ENCODE measurements at places on chromosomes 6 and 20.

DNA sequence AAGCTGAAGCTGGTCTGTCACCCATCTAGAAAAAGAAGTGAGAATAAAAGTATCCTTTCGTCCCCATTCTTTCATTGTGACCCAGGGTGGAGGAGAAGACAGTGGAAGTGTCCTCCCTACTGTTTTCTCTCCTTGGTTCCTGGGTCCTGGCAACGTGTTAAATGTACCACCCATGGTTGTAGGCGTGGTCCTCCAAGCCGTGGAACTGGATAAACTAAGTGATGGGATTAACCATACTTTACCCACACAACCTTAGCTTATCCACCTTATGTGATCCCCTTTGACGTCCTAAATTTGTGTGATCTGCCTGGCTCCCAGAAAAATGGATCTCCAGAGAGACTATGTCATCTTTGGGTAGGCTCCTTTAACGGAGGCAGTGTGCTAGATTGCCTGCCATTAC, 47.4 kb downstream of the HLA-DPB1 start:
- DNase-seq: no peak

GRCh38 chr20:730005-730404, 38.3 kb downstream of the SLC52A3 start:
- DNase-seq: no peak

- no peak for DNase-seq
These were observed 12.7 kb downstream of the GCLC start for GRCh38 chr6:53532061-53532797.

DNA sequence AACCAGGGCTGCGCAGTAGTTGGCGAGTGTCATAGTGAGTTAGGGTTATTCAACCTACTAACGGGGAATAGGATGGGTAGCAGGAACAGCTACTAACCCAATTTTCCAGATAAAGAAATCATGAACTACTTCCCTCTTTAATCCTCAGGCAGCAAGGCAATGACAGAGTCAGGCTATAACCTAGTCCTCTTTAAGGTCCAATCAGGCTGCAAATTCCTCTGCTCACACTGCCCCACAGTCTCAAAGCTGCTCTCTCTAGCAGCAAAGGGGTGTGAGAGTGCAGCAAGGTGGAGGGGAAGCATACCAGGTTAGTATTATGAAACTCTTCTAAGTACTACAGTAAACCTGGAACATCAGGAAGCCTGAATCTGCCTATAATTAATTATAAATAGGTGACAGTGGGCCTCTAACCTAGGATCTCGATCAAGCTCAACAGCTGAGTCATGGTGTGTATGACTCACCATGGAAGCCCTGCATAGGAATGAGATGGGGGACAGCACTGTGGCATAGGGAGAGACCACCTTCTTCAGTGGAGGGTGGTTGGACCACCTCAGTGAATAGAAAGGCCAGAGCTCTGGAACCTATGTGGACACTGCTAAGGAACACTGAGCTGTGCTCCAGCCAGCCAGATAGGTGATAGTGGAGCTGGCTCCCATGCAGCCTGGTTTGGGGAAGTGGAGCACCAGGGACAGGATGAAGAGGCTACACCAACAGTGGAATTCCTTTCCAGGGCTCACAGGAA, 7.9 kb downstream of the PEX6 start:
- no peak for DNase-seq

DNA sequence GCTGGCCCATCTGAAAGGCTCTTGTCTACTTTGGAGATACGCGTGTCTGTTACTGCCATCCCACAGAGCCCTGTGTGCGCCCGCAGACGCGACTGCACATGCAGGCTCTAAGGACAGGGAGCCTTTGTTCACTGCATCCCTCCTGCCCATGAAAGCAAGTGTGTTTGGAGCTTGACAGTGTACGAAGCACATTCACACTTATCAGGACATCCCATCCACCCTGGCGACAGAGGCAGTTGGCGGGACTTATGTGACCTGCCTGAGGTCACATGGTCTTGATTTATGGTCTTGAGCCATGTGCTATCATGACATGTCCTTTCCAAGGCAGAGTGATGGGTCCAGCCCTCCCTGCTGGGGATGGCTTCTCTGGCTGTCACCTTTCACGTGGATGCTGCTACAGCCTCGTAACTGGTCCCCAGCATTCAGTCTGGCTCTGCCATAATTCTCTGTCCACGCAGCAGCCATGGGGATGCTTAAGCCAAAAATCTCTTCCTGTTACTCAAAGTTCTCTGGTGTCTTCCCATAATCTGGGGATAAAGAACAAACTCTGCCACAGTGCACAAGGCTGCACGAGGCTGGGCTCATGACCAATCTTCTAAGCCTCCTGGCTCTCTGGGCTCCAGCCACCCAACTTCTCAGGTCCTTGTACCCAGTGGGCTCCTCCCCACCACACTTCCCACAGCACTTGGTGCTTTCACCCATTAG, 36.3 kb upstream of the FAM83D start:
- DNase-seq: no peak

GRCh38 chr20:57688295-57688694, 21.5 kb downstream of the PMEPA1 start:
- DNase-seq: no peak

DNA sequence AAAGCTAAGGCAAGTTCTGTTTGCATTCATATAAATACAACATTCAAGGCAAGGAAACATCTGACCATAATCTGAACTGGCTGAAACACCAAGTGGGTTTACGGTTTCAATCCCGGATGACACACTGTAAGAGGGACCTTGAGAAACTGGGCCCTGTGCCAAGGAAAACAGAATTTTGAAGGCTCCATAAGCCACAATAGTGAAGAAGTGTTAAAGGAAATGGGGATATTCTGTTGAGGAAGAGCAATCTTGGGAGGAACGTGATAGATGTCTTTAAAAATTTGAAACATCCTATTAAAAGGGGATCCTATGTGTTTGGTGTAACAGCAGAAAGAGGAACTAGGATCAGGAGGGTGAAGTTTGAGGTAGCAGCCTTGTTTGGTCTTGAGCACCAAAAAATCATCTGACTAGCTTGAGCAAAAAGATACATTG, 82.4 kb upstream of the TAB2 start:
- no peak for DNase-seq

- no peak for DNase-seq
These were observed 90.8 kb downstream of the ZNF217 start for GRCh38 chr20:53502820-53503219.

DNA sequence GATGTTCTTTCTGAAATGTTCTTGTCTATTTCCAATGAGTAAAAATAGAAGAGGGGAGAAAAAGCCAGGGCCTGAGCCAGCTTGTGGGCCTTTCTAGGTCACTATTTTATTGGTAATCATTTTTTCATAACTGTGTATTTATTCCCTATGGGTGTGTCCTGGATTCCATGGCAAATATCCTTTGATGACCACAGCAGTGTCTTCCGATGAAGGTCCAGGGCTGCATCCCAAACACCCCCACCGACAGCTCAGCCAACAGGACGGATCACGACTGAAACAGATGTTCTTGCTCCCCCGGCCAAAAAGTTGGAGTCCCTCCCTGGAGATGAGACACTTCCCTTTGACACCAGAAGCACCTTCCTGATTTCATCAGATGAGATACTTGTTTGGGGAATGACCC, 105.4 kb upstream of the PLEKHG1 start:
- no peak for DNase-seq

- peak; percentile 72 for DNase-seq
These were observed 71.4 kb upstream of the TULP1 start for GRCh38 chr6:35583893-35584688.

- no peak for DNase-seq
These were observed 174.3 kb upstream of the ID4 start for GRCh38 chr6:19662911-19663310.

DNA sequence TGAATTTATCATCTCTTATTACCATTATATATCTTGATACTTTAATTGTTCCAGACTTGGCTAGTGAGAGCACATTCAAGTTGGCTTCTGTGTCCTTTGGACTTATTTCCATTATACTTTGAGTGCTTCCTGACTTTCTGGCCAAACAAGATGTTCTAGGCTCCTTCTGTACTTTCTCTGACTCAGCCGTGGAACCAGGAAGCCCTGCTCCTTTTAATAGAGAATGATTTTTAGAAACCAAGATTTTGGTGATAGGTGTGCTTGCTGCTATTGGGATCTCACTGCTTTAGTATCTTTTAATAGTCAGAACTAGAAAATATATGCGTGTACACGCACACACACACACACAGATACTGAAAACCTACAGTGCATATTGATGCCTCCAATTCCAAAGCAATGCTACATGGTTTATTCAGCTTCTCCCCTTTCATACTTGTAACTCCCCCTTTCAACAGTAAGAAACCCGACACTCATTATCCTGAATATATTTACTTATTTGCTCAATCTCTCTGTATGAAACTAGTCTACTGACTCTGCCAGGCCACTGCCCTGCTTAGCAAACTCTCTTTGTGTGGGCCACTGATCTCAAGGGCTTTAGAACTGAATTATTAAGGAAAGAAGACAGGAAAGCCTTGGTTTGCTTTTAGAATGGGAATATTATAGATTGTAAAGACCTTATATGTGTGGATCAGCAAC, 42.7 kb upstream of the EZR start:
- DNase-seq: no peak

GRCh38 chr20:58850693-58851174, at the start of gene GNAS-AS1:
GNAS-AS1 (minus strand) TSS chr20:58850902.
- DNase-seq: peak; percentile 89

GRCh38 chr6:159062564-159062945, 17.8 kb upstream of the TAGAP start:
- DNase-seq: peak; percentile 76

DNA sequence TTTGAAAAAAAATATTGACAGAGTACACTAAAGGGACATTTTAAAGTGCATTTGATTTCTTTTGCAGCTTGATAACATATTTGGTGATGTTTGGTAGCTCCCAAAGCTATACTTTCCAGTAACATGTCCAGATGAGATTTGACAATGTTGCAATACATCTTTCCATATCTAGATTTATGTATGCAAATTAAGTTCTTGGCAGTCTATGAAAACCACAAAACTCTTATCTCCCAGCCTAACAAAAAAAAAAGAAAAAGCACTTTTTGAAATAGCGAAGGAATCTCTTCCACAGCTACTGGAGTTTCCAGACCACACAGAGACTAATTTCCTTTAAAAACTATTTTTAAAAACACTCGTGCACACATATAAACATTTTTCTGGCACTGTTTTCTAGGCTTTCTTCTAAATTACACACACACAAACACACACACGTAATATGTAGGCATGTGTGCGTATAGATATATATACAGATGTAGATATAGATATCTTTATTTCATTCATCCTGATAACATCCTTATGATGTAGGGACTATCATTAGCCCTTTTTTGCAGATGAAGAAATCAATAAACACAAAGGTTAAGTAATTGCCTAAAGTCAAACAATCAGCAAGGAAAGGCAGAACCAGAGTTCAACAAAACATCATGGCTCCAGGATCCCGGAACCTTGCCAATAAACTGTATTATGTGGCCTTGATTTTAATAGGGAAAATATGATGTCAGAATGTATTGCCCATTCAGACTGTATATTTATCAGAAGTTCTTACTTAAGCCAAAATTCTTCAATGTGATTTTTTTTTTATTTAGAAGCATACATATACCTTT, 93.3 kb downstream of the ADGRB3 start:
- no peak for DNase-seq

DNA sequence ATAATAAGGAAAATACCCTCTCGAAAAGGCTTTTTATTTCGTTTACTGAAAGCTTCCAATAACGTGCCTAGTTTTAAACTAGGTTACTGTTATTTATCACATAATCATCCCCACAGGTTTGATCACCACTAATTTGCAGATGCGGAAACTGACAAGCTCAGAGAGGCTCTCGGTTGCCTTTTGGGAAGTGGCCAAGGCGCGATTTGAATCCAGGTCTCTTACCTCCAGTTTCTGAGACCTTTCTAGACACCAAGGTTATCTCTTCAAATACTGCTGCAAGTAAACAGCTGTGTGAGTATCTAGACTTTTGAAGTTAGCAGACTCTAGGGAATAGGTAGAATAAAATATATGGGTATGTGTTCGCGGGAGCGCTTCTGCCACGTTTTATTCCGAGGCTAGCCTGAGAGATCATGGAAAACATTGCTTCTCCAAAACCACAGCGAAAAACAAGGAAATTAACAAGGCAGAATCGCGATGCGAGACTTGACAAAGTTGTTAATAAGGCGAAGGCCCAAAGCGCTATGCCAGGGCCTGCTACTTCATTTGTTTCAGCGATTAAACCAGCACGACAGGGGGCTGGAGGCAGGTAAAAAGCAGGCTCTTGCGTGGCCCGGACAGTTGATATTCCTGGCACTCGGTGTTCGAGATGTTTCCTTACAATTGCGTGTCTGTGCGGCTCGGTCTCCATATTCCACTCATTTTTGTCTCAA, 1.8 kb upstream of the JARID2 start:
- DNase-seq: no peak

DNA sequence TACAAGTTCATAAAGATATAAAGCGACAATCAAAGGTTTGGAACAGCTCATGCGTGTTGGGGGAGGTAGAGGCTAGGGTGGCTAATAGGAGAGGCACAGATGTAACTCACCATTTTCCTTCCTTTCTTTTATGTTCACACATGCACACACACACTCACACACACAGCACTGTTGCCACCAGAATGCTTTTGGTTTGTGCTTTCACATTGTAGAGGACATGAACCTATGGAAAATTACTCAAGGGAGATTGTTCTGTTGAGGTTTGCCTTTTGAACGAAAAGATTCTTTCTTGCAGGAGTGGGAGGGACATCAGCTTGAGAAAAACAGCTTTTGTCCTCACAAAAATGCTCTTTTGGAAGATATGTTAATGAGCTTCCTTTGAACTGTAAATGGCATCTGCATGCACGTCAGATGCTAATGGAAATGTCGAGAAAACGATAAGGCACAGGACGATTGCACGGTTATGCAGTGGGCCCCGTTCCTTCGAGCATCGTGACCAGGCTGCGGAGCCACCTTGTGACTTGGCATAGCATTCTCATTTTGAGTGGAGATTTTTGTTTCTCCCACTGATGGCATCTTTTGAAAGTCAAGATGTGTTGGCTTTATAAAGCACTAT, 724.1 kb downstream of the KIF16B start:
- no peak for DNase-seq

DNA sequence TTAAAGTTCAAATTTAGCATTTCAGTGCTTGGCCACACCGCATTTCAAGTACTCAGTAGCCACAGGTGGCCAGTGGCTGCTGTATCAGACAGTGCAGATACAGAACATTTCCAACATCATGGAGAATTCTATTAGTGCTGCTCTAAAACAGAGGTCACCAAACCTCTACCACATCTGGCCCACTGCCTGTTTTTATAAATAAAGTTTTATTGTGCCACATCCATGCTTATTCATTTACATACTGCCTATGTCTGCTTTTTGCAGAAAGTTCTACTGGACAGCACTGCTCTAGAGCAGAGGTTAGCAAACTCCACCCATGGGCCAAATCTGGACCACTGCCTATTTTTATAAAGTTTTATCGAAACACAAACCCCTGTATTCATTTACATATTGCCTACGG, 3.7 kb upstream of the PTPRT start:
- DNase-seq: no peak

DNA sequence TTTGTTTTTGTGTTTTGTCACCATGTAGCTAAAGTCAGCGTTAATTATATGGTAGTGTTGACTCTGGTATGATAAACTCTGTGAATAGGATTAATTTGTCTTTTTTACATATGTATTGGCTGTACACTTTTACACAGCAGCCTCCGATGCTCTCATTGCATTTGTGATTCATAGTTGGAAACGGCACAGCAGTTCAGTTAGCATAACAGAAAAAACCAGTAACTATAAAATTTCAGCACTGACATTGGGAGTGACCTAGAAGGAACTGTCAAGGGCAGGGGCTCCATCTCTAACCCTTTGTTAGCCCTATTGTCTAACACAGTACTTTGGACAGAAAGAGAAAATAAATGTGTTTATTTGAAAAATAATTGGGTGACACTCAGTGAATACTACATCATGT, 5.6 kb upstream of the BEND6 start:
- no peak for DNase-seq

Measured in activated T-cell treated with anti-CD3 and anti-CD28 coated beads, Interleukin-2, amount 50 U/mL, for 72 hours (primary cell).